ENCODE measurements at places on chromosomes 4 and X.

GRCh38 chr4:40998675-40999358, 215.5 kb downstream of the APBB2 start:
- peak; percentile 78 for DNase-seq

GRCh38 chrX:49129427-49129826, 5.9 kb upstream of the GPKOW start:
- no peak for DNase-seq

- DNase-seq = peak; percentile 47
Observed at GRCh38 chrX:119981286-119982070, 37.9 kb upstream of the NKAP start.

DNA sequence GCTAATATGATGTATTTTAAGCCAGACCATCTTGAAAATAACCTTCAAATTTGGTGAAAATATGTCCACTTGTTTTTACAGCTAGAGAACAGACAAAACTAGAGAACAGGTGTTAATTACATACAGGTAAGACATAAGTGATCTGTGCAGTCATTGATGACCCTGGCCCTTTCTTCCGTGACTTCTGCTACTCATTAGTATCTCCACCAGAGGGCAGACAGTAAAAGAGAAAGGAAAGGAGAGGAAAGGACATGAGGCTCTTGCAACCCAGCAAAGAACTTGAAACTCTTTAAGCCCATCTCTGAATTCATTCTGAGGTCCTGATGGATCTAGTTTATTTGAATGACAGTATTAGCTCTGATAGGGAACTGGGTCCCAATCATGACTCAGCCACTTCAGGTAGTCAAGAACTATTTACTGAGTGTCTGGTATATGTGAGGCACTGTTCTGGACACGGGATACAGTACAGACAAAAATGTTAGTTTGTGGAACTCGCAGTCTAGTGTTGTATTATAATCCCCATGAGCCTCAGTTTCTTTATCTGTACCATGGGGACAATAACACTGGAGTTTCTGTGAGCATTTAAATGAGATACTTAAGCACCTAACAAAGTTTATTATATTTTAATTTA, 121.0 kb upstream of the TEX13D start:
- DNase-seq = peak; percentile 14

GRCh38 chr4:44914748-44915147, 188.4 kb upstream of the GNPDA2 start:
- no peak for DNase-seq

GRCh38 chr4:119478446-119479179, 150.0 kb downstream of the PDE5A start:
- DNase-seq = no peak

DNA sequence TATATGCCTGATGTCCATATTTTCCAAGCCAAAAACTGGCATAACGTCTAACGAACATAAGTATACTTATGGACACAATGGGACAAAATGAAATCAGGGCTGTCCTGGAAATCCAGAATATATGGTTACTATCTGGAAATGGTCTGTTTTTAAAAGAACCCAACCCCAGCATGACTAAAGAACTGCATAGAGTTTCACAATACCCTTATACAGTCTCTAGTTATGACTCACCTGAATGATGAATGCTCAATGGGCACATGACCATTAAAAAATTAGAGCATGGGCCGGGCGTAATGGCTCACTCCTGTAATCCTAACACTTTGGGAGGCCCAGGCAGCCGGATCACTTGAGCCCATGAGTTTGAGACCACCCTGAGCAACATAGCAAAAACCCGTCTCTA, 31.8 kb downstream of the AMMECR1 start:
- peak; percentile 82 for DNase-seq

GRCh38 chr4:104901438-104901837, 245.2 kb upstream of the TET2 start:
- DNase-seq = no peak

DNA sequence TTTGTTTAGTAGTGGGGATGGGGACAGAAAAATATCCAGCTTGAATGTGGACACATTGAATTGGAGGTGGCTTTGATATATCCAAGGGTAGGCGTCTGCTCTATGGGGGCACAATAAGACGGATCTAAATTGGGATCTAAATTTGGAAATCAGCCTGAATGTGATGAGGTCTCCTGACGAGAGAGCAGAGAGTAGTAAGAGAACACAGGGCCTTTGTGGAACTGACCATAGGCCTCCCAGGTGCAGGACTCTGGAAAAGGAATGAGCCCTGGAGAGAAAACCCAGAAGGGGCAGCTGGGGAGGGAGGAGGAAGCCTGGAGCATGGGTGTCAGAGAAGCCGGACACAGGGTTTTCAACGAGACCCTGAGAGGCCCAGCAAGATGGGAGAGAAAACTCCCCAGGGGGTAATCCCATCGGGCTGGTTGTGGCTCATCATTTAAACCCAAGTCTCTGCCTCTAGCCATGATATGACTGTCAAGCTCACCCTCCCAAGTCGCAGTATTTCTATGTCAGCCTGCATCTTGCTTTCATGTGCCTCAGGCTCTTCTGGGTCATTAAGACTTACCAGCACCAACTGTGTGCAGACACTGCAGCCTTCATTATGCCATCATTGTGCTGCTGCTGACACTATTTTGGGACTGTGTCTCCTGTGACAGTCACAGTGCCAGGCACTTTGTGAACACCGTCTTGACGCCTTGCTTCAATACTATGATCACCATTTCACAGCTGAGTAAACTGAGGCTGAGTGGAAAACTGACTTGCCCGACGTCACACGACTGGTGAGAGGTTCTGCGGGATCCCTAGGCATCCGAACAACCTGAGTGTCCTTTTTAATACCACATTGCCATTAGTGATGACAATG, 57.1 kb downstream of the ANAPC4 start:
- no peak for DNase-seq

DNA sequence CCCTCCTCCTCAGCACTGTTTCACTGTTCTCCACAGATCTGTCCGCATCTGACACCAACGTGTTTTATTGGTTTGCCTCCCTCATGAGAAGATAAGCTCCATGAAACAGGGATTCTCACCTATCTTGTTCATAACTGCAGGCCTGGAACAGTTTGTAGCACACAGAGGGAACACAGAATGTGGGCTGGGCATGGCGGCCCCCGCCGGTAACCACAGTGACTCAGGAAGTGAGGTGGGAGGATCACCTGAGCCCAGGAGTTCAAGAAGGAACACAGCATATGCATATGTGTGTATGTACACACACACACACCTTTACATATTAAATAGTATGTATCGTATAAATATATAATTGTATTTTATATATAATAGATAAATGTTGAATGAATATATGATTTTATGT, 168.6 kb downstream of the AFAP1 start:
- DNase-seq = no peak

DNA sequence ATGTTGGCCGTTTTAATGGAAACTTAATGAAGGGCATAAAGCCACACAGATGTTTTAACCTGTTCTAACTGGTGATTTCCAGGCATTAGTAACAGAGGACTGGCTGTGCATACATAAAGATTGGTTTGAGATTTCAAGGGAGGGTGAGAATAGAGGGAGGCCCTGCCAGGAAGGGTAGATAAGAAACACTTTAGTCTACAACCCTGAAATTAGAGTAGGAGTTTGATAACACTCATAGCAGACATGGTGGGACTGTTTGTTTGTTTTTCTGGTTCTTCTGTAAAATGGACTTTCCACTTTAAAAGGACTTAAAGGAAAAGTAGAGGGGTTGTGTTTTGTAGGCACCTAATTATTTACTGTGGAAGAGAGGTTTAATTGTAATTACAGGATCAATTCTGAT, 16.2 kb downstream of the SLC4A4 start:
- DNase-seq = no peak

DNA sequence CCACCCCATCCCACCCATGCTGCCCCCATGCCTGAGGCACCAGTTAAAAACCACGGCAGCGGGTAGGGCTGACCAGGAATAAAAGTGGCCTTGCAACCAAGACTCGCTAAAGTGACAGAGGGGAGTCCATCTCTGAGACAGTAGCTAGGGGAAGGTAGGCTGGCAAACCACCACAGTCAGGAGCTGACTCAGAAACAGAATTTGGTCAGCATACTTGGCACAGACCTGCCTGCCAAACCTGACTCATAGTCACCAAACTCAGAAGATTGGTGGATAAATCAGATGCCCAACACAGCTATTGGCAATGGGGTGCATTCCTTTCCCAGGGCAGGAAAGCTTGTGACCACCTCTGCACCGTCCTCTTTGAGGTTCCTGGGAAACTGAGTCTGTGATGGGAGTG, 193.8 kb downstream of the BCOR start:
- DNase-seq = peak; percentile 23

- no peak for DNase-seq
Observed at GRCh38 chr4:2754848-2755819, 1.0 kb downstream of the TNIP2 start.

DNA sequence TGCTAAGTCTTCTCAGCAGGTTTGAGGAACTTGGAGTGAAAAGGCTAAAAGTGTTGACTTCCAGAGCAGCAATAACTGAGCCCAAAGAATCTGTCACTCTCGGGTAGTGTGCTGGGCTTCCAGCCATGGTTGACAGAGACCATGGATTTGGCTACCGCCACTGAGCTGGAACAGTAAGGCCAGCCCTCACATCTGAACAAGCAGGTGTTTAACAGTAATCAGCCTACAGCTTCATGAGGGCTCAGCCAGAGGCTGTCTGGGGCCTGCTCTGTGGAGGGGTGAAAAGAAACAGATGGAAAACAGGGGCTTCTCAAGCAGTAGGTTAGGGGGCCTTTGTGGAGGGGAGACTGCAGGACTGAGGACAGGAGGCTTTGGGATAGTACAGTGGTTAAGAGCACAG, 14.9 kb downstream of the RASL11B start:
- no peak for DNase-seq

GRCh38 chrX:69321006-69321655, 155.9 kb upstream of the PJA1 start:
- no peak for DNase-seq

DNA sequence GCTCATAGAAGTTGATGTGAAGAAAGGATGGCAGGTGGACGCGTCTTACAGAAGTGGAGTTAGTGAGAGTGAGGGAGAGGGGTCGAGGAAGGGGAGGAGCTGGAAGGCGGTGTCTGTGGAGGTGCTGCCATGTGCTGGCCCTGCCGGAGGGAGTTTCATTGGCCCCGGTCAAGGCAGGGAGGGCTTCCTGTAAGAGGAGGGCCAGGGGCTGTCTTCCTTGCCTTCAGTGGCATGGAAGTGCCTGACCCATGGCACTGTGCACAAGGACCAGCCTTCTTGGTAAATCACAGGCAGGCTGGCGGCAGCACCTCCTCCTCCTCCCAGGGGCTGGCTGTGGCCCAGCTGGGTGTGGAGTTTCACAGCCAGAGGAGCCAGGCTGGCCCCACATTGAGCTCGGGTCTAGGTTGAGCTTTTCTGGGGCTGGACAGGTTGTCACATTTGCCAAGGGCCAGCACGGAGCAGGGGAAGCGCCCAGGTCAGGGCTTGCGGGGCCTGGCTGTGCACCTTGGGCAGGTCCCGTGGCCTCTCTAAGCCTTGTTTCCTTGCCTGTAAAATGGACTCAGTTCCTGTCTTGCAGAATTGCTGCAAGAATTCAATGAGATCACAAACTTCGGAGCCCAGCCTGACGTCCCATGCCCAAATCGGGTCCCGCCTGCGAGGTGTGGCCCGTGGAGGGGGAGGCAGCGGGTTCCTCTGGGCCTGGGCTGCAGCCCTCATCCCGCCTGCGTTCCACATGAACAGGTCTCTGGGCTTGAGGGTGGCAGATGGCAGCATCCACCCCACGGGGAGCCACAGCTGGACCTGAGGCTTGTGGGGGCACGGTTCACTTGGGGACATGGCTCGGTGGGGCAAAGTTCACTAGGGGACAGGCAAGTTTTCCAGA, 7.0 kb downstream of the HTRA3 start:
- peak; percentile 70 for DNase-seq

DNA sequence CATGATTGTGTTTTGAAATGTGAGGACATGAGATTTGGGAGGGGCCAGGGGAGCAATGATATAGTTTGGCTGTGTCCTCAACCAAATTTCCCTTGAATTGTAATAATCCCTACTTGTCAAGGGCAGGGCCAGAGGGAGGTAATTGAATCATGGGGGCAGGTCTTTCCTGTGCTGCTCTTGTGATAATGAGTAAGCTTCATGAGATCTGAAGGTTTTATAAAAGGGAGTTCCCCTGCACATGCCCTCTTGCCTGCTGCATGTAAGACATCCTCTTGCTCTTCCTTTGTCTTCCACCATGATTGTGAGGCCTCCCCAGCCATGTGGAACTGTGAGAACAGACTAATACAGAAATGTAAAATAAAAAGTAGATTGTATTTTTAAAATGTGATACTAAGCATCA, 1294.9 kb downstream of the ADGRL3 start:
- DNase-seq = peak; percentile 1

DNA sequence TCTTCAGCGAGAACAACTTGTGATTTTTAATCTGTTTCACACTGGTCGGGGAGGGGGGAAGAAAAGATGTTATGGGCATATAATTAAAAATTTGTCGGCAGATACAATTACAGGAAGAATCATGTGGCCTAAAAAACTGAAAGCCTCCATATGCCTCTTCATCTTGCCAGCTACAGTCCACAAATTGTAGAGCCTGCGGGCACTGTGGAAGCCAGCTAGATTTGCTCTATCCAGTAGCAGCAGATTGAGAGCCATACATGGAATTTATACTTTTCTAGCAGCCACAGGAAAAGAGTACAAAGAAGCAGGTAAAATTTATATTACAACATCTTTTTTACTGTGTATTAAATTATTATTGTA, 147.3 kb downstream of the TBL1X start:
- DNase-seq = no peak

- no peak for DNase-seq
Observed at GRCh38 chr4:147009875-147010274, 64.2 kb upstream of the TTC29 start.

- no peak for DNase-seq
Observed at GRCh38 chr4:4440333-4441061, 53.6 kb downstream of the NSG1 start.

DNA sequence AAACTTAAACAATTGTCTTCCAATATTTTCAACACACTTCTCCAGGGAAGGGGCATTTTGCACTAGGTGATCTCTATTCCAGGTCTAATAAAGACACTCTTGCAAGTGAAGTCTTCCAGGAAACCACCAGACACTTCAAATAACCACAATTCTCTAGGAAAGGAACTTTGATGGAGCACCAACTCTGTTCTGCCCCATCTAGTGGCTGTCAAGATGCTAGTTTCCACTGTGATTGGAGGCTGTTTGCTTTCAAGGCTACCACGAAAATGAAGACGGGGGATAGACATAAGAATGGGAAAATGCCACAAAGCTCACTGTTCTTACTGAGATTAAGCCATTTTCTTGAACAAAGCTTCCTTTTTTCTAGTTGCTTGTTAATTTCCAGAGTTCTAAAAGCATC, 100.6 kb upstream of the F9 start:
- DNase-seq = no peak

DNA sequence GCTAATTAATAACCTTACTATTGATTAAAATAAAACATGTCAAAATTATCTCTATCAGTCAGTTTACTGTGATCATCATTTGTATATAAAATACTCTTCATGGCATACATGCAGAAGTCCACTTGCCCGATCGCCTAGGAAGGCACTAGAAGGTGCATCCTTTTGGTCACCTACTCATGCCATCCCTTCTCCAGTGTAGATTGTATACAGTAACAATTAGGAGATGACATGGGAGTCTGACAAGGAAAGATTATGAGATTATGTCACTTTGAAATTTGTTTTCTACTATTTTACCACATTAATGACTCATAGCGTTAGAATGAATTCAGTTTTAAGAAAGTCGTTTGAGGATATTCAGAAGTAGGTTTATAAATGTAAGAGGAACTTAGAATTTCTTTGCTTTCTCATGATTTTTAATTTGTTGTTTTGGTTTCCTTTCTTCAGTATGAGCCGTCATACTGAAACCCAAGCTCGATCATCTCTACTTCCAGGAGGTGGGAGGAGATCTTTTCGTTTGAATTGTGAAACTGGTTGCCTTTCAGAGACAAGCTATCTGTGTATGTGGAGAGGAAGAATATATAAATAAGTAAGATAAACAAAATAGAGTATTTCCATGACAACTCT, 51.1 kb upstream of the UNC5C start:
- peak; percentile 11 for DNase-seq

All from cardiac fibroblast (primary cell).